RPMI7951 (cell line): ENCODE measurements at places on chromosomes 3 and 15. TPM values are rescaled to one million over a fixed set of nuclear protein-coding genes. Genes with fewer than 3 reads are reported as not detected.

The PLA2G4B gene
- 0.36 and 0.39 TPM in 2 replicates for total RNA-seq

The PRR20G gene
- not detected in 2 replicates for total RNA-seq

The P2RY13 gene
- not detected in 2 replicates for total RNA-seq

The GPR171 gene
- not detected in 2 replicates for total RNA-seq

The TMCC1 gene
- total RNA-seq, result 7.2 and 7.3 TPM in 2 replicates

The TMEM62 gene
- 15.8 and 16.1 TPM in 2 replicates for total RNA-seq

The SOX14 gene
- not detected in 2 replicates for total RNA-seq

The ITIH4 gene
- 0.48 and 0.68 TPM in 2 replicates for total RNA-seq

The DPPA2 gene
- not detected in 2 replicates for total RNA-seq

The SEMA3B gene
- 3.1 and 5.6 TPM in 2 replicates for total RNA-seq

The SMCO1 gene
- total RNA-seq, result not detected in 2 replicates

The CPLX3 gene
- not detected in 2 replicates for total RNA-seq

The SLC24A1 gene
- total RNA-seq, result 3.8 and 4.1 TPM in 2 replicates

The DAPK2 gene
- under 0.01 and 0.49 TPM in 2 replicates for total RNA-seq

The DYNLT2B gene
- 34.6 and 37.2 TPM in 2 replicates for total RNA-seq

The LRRC31 gene
- total RNA-seq, result not detected in 2 replicates

The CACNA2D3 gene
- total RNA-seq, result 11.2 and 11.7 TPM in 2 replicates

The SCN5A gene
- total RNA-seq, result under 0.01 and 0.59 TPM in 2 replicates

The RTP3 gene
- not detected in 2 replicates for total RNA-seq

The NANOGP8 gene
- total RNA-seq, result not detected in 2 replicates

The PFN2 gene
- total RNA-seq, result 281 and 309 TPM in 2 replicates

The ALDH1L1 gene
- total RNA-seq, result not detected in 2 replicates

The GHRL gene
- total RNA-seq, result not detected in 2 replicates

The IQCH gene
- 7.0 and 11.5 TPM in 2 replicates for total RNA-seq

The CLPX gene
- total RNA-seq, result 24.9 and 26.9 TPM in 2 replicates

The CCDC39 gene
- total RNA-seq, result not detected in 2 replicates

The CFAP161 gene
- 0.36 and 0.59 TPM in 2 replicates for total RNA-seq

The MUC20 gene
- total RNA-seq, result not detected in 2 replicates

The ZSCAN2 gene
- 7.8 and 15.5 TPM in 2 replicates for total RNA-seq

The CADM2 gene
- total RNA-seq, result under 0.01 TPM in 1 of 2 replicates, not detected in the other

The P3H2 gene
- 17.1 and 32.9 TPM in 2 replicates for total RNA-seq

The CSPG4 gene
- 31.4 and 52.5 TPM in 2 replicates for total RNA-seq

The TMCO5A gene
- not detected in 2 replicates for total RNA-seq

The THPO gene
- total RNA-seq, result not detected in 2 replicates

The CD276 gene
- total RNA-seq, result 72.2 and 84.3 TPM in 2 replicates

The KCNMB3 gene
- 0.88 and 1.3 TPM in 2 replicates for total RNA-seq

The CCDC9B gene
- 8.1 and 8.5 TPM in 2 replicates for total RNA-seq

The CRYGS gene
- 0.49 and 1.1 TPM in 2 replicates for total RNA-seq

The MYL3 gene
- total RNA-seq, result not detected in 2 replicates

The GOLGA8J gene
- not detected in 2 replicates for total RNA-seq

The HTR3E gene
- total RNA-seq, result not detected in 2 replicates

The GPR160 gene
- total RNA-seq, result 0.24 and 0.29 TPM in 2 replicates

The C3orf52 gene
- total RNA-seq, result 6.4 and 7.4 TPM in 2 replicates

The MEX3B gene
- total RNA-seq, result 7.1 and 8.1 TPM in 2 replicates

The NR1I2 gene
- 0.12 TPM in 1 of 2 replicates, not detected in the other for total RNA-seq

The SH3BP5 gene
- total RNA-seq, result 2.4 and 3.2 TPM in 2 replicates

The ADPGK gene
- 74.2 and 76.3 TPM in 2 replicates for total RNA-seq

The FSIP1 gene
- total RNA-seq, result 1.9 and 2.1 TPM in 2 replicates

The CGNL1 gene
- total RNA-seq, result under 0.01 TPM in 2 replicates

The CDV3 gene
- 94.5 and 96.8 TPM in 2 replicates for total RNA-seq

The NR2F2 gene
- total RNA-seq, result 13.2 and 18.7 TPM in 2 replicates
